ENCODE measurements at places on chromosomes 12 and 14.
A peak's percentile ranks its signal among the peaks of the same experiment; 100 is the strongest.

DNA sequence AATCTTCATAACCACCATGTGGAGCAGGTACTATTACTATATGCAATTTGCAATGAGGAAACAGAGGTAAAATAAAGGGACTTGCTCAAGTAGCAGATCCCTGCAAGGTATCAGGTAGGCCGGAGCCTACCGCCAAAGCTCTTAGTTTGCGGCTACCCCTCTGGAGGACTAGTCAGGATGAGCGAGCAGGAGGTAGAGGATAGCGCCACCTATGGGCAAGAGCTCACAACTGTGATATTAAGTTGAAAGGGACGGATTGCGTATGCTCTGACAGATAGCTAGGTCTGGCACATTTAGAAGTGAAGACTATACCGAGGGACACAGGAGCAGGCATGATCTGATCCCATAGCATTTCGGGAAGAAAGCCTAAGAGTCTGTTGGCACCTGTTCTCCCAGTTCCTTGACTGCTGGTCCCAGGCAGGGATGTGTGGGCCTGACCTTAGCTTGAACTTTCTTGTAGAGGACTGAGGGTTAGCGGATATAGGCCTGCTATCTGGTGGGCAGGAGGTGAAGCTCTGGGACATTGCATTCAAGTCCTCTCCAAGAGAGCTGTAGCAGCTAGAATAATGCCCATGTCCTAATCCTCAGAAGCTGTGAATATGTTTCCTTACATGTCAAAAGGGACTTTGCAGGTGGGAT, 48.0 kb downstream of the SLC17A8 start:
- DNase-seq: peak; percentile 9

DNA sequence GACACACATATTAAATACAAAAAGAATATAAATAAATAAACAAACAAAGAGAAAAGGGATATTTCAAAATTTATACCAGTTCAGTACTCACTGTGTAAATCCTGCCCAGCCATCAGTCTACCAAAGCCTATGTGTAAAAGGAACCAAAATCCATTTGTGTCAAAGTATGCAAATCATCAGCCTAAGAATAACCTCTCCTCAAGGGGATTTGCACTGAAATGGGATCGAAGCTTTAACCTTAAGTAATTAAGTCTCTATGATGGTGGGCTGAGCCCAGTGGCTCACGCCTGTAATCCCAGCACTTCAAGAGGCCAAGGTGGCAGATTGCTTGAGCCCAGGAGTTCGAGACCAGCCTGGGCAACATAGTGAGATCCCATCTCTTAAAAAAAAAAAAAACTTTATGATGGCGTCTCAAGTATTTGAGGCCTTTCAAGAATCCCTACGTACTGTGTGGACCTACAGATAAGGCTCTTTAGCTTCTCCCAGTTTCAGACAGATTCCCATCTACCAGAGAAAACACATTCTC, 57.8 kb upstream of the METAP2 start:
- DNase-seq: no peak

DNA sequence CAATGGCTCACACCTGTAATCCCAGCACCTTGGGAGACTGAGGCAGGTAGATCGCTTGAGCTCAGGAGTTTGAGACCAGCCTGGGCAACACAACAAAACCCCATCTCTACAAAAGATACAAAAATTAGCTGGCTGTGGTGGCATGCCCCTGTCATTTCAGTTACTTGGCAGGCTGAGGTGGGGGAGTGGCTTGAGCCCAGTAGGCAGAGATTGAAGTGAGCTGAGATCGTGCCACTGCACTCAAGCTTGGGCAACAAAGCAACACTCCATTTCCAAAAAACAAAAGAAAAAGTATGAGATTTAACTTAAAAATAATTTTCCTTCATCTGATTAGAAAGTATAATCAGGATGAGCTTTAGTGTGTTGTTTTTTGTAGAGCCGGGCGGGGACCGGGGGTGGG, 47.9 kb upstream of the BCAT1 start:
- DNase-seq: no peak

DNA sequence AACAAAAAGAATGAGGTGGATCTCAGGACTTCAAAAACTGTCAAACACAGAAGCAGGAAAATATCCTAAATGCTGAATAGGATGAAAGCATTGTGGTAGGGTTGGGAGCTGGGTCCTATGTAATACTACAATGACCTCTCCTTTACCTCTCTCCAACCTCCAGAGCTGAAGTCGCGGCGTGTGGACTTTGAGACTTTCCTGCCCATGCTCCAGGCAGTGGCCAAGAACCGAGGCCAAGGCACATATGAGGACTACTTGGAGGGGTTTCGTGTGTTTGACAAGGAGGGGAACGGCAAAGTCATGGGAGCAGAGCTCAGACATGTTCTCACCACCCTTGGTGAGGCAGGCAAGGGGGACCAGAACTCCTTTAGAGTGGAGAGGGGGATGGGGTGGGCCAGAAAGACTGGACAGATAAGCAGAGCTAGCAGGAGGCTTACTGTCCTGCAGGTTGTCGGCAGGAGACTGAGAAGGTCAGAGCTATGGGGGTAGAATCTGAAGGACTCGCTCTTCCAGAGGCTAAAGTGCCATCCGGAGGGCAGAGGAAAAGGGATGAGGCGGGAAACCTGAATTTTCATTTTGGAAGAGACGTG, 2.8 kb upstream of the MYL6 start:
- no peak for DNase-seq

DNA sequence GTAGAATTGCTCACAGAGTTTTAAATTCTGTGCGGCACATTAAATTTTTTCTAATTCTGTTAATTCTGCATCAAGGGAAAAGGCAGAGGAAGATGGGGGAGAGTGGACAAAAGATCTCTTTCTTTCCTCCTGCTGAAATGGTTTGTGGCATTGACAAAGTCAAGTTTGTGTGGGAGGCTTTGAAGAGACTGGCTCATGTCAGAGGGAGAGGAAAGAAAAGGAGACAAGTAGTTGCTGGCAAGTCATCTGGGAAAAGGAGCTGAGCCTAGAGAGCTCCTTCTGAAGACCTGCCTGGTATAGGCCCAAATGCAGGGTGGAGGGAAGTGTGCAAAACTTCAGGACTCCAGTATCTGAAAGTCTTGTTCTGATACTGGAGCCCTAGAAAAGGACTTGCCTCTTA, 36.3 kb downstream of the TTLL5 start:
- DNase-seq: no peak

Data from stimulated activated CD4-positive, alpha-beta T cell treated with anti-CD3 and anti-CD28 coated beads, Interleukin-15, amount 100 ng/mL, for 48 hours (primary cell).